Activated CD4-positive, alpha-beta T cell treated with anti-CD3 and anti-CD28 coated beads, Interleukin-2, amount 50 U/mL, for 1 hour (primary cell): ENCODE measurements at places on chromosomes 6 and 20.

DNA sequence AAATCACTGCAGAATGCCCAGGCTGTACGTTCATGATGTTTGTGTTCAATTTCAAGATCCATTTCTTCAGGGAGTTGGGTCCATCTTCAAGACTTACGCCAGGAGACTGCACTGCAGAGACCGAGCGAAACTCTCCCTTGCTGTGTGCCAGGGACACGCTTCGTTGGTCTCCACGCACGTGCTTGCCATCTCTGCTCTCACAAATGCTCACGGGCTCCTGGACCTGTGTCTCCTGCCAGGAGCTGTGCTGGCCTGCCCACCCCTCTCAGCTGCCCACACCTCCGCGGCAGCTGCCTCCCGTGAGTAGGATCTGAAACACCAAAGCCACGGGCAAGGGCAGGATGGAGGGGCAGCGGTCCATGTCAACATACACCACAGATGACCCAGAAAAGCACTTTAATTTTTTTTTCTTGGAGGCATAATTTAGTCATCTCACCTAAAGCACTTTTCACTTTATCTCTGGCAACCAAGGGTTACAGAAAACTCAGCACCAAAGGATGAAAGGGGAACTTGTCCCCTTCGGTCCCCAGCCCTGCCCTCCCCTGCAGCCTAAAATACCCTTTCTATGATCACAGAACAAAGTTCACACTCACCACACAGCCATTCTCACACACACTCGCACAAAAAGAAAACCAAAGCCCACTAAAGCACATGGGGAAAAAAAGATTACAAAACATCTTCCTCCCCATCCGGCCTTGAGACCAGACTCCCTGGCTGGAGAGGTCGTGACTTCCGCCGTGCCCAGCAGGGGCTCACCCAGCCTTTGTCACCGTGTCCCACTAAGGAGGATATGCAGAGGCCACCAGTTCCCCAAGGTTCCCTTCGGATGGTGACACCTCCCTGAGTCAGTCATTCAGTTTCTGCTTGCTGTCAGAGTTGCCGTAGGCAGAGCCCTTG is 137.9 kb downstream of the AGPAT4 start:
- DNase-seq = no peak

GRCh38 chr6:131317516-131317915 is 182.2 kb downstream of the AKAP7 start:
- DNase-seq = no peak

DNA sequence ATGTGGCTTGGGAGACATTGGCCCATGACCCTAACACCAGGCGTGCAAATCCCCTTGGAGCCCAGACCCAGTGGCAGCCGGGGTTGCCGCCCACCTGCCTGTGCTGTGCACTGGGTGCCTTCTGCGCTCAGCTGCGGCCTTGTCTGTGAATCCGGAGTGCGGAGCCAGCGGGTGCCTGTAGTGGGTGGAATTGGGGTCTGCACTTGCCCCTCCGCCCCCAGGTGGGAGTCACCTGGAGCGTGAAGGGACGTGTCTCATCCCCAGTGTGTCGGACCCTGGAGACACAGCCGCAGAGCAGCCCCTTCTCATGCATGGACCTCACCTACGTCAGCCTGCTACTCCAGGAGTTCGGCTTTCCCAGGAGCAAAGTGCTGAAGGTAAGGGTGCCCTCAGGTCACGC is 22.9 kb upstream of the PYGB start:
- DNase-seq = no peak

GRCh38 chr20:53411129-53411528 is 182.5 kb downstream of the ZNF217 start:
- no peak for DNase-seq

DNA sequence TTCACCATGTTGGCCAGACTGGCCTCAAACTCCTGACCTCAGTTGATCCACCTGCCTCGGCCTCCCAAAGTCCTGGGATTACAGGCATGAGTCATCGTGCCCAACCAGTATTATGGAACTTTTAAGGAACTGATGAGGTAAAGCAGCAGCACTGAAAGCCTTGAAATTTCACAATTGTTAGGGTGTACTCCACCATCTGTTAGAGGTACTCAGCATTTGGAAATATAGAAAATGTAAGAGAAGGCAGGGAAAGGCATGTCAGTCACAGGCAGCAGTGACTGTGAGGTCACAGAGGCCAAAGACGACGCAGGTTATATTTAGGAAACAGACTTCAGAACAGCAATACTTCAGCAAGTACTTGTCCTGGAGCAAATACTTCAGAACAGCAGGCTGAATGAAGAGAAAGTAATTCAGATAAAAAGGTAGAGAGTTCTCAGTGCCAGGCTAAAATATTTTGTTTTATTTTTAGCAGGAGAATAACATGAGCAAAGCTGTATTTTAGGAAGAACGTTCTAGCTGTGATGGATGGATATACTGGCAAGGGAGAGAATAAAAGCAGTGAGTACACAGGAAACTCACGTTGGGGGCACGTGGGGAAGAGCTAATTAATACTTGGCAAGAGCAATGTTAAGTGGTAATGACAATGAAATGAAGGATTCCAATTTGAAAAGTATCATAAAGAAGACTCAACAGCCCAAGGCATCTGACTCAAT is 67.2 kb downstream of the DTNBP1 start:
- DNase-seq = no peak

- no peak for DNase-seq
These were observed 71.5 kb upstream of the HDAC2 start for GRCh38 chr6:114042267-114043016.

DNA sequence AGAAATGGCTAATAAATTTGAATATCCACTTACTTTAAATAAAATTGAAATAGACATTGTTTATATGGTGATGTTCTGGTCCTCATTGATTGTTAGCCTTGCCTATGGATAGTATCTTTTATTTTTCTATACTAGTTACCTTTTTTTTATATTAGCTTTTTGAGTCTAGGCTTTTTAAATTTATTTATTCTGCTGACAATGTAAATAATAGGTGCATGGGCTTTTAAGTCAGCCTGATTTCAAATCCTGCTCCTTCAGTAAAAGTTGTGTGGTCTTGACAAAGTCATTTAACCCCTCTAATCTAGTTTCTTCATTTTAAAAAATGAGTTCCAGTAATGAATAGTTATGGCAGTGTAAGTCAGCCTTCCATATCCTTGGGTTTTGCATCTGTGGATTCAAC is 38.6 kb downstream of the FAM162B start:
- no peak for DNase-seq

DNA sequence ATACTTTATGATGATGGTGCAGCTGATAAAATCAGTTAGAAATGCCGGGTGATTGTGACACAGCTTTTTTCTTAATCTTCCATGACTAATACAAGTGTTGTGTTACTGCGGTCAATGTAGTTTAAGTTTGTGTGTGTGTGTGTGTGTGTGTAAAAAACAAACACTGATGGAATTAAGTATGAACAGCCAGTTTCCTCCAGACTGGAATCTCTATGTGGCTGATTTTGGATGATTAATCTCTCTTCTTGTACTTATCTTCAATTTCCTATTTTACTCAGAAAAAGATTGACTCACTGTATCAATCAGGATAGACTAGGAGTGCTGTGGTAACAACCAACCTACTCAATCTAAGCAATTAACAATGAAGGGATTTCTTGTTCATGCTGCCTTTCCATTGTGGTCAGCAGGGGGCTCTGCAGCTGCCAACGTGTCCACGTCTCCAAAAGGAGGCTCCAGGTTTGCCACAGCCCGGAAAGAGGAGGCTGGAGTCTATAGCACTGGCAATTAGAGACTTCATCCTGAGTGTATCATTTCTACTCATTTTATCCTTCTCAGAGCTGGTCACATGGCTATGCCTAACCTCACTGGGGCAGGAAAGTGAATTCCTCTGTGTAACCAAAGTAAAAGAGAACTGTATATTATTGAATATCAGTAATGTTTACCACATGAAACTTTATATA is 107.7 kb downstream of the CD109 start:
- DNase-seq = no peak

GRCh38 chr6:164051427-164051826 is 636.9 kb downstream of the QKI start:
- no peak for DNase-seq
